ENCODE measurements at places on chromosomes 1 and 21. TPM values are rescaled to one million over a fixed set of nuclear protein-coding genes. Genes with fewer than 3 reads are reported as not detected.
A peak's percentile ranks its signal among the peaks of the same experiment; 100 is the strongest.

- DNase-seq = peak; percentile 78
These were observed 31.4 kb downstream of the CLCA1 start for GRCh38 chr1:86499987-86500593.

- no peak for DNase-seq
These were observed 53.3 kb downstream of the PTGFR start for GRCh38 chr1:78543941-78544643.

- no peak for DNase-seq
These were observed 25.6 kb upstream of the LRRC47 start for GRCh38 chr1:3821908-3822307.

DNA sequence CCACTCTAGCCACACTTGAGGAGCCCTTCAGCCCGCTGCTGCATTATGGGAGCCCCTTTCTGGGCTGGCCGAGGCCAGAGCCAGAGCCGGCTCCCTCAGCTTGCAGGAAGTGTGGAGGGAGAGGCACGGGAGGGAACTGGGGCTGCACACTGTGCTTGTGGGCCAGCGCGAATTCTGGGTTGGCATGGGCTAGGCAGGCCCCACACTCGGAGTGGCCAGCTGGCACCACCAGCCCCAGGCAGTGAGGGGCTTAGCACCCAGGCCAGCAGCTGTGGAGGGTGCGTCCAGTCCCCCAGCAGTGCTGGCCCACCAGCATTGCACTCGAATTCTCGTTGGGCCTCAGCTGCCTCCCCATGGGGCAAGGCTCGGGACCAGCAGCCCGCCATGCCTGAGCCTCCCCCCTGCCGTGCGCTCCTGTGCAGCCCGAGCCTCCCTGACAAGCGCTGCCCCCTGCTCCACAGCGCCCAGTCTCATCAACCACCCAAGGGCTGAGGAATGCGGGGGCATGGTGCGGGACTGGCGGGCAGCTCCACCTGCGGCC is 785.9 kb upstream of the TPTE start:
- no peak for DNase-seq

DNA sequence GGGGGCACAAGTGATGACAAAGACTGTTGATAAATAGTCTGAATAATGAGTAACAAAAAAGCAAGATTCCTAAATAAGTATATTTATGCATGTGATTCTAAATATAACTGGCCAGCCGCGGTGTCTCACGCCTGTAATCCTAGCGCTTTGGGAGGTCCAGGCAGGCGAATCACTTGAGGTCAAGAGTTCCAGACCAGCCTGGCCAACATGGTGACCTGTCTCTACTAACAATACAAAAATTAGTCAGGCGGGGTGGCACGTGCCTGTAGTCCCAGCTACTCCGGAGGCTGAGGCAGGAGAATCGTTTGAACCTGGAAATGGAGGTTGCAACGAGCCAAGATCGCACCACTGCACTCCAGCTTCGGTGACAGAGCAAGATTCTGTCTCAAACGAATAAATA is 161.5 kb downstream of the TOMM20 start:
- DNase-seq = no peak

DNA sequence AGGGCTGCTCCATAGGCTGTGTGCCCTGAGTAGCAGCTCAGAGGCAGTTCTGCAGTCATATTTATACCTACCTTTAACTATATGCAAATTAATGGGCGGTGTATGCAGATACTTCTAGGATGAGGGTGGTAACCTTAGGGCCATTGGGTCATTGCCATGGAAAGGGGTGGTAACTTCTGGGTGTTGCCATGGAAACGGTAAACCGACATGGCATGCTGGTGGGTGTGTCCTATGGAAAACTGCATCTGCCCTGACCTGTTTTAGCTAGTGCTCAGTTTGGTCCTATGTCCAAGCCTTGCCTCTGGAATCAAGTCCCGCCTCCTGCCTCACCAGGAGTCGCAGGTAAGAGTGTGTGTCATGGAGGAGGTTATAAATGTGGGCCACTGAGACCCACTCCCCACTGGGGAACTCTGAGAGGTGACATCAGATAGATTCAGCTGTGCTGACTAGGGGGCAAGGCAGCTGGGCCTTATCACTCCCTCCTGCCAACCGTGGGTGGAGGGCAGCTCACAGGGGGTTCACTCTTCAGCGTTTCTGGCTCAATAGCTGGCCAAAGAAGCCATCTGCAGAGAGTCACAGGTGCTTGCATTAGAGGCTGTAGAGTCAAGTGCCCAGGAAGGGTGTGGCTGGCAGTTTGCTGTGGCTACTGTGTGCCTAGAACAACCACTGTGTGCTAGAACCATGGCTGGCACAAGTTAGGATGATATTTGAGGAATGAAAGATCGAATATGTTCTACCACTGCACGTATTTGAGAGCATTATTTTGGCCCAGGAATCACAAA is 19.0 kb downstream of the BACE2 start:
- DNase-seq = no peak

DNA sequence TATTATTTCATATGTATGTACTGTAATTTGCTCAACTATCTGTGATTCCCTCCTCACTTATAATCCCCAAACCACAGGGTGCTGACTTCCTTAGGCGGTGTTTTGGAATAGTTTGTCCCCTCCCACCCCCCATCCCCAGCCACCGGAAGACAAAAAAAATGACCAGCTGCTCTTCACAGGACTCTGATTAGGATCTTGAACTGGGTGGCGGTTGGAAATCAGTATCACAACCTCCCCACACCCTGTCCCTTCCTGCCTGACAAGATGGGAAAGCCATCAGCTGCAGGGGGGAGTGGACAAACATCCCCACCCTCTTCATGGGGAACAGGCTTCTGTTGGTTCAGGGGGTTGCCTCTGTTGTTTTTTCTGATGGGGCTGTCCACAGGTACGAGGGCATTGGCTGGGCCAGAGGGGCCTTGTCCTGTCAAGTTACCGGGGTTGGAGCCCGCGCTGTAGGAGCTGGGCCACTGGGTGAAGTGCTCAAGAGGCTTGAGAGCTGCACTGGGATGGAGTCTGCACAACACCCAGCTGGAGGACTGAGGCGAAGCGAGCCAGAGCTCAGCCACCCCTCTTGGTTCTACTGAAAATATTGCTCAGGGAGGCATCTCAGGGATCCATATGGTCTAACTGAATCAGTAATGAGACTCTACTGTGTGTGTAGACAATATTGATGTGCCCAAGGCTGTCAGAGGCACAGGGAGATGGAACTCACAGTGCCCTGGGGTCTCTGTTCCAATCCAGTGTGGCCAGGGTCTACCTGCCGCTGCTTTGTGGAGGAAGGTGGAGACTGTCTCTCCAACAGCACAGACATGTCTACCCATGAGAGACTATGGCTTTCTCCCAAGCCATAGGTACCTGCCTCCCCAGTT is 28.2 kb downstream of the NAV1 start:
- DNase-seq = no peak

- DNase-seq = peak; percentile 31
These were observed 1.3 kb upstream of the LAPTM5 start for GRCh38 chr1:30758785-30759380.

DNA sequence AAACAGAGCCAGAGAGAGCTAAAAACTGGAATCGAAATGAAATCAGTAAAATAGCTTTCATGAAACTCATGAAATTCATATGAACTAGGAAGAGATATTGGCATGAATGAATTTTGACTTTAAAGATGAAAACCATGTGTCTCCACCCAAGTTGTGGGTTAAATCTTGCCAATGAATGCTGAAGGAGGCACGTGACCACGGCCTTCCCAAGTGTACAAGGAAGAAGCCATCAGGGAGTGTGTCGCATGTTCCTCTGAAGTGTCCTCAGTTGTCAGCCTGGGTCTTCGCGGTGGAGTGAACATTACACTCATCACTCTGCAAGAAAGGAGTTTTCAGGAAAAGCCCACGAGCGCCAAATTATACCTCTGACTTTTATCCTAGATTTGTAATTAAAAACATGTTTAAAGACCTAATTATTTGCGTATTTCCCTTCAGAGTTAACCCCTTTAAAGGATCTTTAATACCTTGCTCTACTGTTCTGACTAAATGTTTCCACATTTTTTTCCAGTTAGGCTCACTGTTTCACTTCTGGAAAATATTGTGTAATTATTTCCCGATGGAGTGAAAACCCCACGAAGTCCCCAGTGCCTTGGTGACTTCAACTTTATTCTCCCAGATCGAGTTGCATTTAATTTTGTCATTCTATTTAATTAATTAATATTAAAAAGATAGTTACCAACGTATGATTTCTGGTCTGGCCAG is 118.3 kb downstream of the DHRS3 start:
- DNase-seq = no peak

DNA sequence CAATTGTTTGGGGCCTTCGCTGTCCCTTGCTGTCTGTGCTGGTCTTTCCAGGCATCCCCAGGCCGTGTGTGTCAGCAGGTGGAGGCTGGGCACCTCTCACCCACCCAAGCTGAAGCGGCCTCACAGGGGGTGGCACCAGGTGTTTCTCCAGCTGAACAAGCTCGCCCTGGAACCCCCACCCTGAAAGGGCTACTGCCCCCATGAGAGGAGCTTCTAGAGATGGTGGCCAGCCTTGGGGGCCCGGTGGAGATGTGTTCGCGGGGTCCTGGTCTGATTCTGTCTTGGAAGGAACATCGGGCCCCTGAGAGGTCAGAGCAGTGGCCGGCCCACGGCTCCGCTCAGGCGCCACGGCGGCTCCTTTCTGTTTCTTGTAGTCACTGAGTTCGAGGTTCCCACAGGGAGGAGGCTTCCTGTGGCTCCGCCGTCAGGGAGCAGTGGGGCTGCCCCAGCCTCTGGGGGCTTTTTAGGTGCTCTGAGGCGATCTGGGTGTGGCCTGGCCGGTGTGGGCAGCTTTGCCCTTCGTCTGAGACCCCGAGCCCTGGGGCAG is 46.9 kb downstream of the SKI start:
- no peak for DNase-seq

DNA sequence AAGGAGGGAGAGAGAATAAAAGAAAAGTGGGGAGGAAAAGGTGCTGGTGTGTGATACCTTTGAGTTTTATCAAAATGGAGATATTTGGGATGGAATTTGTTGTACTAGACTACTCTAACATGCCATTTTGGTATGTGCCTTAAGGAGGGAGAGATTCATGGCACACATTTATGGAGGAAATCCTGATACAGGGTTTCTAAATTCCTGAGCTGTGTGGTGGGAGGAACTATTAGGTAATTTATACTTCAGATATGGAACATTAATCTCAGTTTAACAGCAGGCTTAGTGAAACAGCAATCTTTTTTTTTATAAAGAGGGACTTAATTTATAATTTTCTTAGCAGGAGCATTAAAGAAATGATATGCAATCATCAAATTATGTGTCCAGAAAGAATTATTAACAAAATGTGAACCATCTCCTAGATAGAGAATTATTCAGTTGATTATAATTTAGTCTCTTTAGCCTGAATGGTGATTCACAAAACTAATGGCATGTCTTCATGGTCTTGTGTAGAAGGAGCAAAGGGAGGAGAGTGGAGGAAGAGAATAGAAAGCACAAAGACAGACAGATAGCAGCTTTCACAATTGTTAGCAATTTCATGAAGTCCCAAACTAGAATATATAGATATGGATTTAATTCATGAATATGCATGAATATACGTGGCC is 301.6 kb downstream of the HLX start:
- DNase-seq = no peak

DNA sequence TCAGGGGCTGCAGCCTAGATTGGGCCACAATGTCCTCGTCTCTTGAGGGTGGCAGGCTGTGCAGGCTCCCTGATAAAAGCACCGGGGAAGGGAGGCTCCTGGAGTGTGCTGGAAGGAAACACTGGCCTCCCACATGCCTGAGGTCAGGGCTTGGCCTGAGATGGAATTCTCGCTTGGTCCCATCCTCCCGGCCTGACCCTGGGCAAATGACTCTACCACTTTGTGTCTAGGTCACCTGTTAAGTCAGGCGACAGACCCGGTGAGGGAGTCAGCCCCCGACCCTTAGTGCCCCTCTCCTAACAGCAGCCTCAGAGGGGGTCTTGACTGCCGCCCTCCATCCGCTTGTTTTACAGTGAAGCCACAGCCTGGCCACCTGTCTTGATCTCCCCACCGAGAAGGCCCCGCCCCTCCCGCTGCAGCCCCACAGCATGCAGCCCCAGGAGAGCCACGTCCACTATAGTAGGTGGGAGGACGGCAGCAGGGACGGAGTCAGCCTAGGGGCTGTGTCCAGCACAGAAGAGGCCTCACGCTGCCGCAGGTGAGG is 2.5 kb downstream of the SMIM1 start:
- DNase-seq = no peak

- DNase-seq = no peak
These were observed 57.2 kb downstream of the SLC9C2 start for GRCh38 chr1:173545688-173546087.

DNA sequence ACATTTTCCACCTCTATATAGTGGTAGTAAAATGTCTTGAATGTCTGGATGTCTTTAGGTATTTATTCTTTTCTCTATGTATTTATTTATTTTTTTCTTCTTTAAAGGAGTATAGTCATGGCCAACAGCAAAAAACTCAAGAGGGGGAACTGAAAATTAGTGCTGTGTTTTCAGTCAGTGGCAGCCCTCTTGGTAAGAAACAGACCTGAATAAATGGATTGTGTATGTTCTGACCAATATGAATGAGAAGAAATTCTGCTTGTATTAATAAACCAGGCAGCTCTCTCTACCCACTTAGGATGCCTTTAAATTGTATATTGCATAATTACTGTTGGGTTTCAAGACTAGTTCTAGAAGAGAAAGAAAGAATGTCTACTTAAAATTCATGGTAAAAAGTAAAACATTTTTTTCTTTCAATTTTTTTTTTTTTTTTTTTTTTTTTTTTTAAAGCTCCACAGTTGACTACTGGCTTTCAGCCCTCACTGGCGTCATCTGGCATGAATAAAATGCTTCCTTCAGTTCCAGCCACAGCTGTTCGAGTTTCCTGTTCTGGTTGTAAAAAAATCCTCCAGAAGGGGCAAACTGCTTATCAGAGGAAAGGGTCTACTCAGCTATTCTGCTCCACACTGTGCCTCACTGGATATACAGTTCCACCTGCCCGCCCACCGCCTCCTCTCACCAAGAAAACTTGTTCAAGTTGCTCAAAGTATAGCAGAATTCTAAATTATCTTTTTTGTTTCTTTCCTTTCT is 101.6 kb downstream of the ZMYM4 start:
- peak; percentile 95 for DNase-seq

NES gene
- 8.7 TPM for total RNA-seq

TNFAIP8L2 gene
- total RNA-seq = not detected

MPZ gene
- total RNA-seq = 2.8 TPM

OXCT2 gene
- not detected for total RNA-seq

KCNJ10 gene
- total RNA-seq = not detected

TMPRSS15 gene
- not detected for total RNA-seq

FCGR3B gene
- total RNA-seq = not detected

Measured in A673 (cell line).